ENCODE measurements at places on chromosomes 12 and 14. TPM values are rescaled to one million over a fixed set of nuclear protein-coding genes. Genes with fewer than 3 reads are reported as not detected.
A peak's percentile ranks its signal among the peaks of the same experiment; 100 is the strongest.

CCDC196 gene
- total RNA-seq = not detected

DNA sequence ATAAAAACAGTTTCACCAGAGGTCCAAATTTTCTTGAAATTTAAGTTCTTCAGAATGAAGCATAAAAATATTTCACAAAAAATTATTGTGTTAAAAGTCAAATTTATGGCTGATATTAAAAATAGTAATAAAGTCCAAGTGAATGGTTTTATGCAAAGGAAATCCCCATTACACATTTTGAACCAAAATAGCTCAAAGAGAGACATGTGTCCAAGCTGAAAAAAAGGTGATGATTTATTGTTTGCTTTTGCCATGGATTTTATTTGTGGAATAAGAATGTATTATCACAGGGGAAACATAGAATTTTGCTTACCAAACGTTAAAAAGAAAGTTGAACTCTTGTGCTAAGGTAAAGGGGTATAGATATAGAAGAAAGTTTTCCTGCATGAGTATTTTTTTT is 4.6 kb downstream of the FOXG1 start:
- no peak for DNase-seq

- DNase-seq = no peak
Measured at GRCh38 chr14:34997762-34998161, 15.0 kb downstream of the SRP54 start.

RDH11 gene
- total RNA-seq = 109 TPM

DNA sequence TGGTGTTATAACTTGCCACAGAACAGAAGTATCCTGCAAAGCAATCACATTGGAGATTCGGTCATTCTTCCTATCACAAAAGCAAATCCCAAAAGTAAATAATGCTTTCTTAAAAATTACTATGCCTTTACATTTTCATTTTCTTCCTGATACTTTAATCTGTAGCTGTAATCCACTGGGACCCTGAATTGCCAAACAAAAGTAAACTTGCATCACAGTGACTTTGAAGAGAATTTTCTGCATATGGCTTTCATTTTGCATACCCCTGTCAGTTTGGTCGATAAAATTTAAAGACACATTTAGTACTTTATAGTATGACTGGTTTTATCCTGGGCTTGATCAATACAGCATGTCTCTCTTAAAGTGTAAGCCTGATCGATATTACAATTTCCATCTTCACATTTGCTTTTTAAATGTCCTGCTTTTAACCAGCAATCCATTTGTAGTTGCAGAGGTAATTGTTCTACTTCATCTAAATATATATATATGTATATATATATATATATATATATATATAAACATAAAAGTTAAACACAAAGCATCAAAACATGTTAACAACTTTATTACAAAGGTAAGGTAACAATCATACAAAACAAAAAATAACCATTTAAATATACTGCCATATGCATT is 53.7 kb upstream of the PLEKHA5 start:
- no peak for DNase-seq

GPR68 gene
- total RNA-seq = 0.28 TPM

DNA sequence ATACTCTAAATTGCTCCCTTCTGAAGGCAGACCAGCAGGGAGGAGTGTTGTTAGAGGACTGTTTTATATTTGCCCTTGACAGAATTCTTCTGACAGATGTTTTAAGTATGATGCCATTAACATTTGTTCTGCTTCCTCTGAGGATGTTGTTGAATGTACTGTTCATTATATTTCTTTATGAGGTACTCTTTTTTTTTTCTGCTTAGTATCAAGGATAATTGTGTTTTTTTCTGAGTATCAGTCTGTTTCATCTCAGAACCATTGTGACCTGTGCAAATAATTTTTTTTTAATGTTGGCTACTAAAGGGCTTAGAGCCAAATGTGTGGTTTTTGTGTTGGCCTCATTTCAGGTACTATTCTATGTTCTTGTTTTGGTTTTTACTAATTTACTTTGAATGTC is 10.6 kb downstream of the METAP2 start:
- peak; percentile 10 for DNase-seq

- DNase-seq = no peak
Measured at GRCh38 chr14:69373104-69373503, 25.0 kb downstream of the ERH start.

DNA sequence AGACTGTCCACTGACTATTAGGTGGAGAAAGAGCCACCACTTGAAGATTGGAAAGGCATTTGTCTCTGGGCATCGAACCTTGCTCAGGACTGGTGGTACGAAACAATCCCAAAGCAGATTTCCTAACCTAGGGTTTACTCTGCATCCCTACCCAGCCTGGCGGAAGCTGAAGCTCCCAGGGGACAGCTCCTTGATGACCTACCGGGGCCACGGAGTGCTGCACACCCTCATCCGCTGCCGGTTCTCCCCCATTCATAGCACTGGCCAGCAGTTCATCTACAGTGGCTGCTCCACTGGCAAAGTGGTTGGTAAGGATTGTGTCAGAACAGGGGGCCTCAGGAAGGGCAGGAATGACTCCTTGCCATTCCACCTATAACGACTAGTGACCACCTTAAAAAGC is 6.5 kb upstream of the NRL start:
- DNase-seq = no peak

GRCh38 chr12:108980831-108981618 is 39.8 kb downstream of the SVOP start:
- DNase-seq = peak; percentile 32

GRCh38 chr12:8991371-8992345 is 2.3 kb downstream of the KLRG1 start:
- no peak for DNase-seq

Measured in IMR-90 (cell line).